Activated CD4-positive, alpha-beta T cell treated with anti-CD3 and anti-CD28 coated beads, Interleukin-2, amount 10 ng/mL, durations not matched to agents 24 days and 14 days (primary cell): ENCODE measurements at places on chromosomes 3 and 15. TPM values are rescaled to one million over a fixed set of nuclear protein-coding genes. Genes with fewer than 3 reads are reported as not detected.

The PXYLP1 gene
- total RNA-seq: 10.7 and 11.7 TPM in 2 replicates

The SYNPR gene
- total RNA-seq: not detected in 2 replicates

The SRGAP3 gene
- 0.40 and 0.45 TPM in 2 replicates for total RNA-seq

The OR5AC2 gene
- total RNA-seq: not detected in 2 replicates

DNA sequence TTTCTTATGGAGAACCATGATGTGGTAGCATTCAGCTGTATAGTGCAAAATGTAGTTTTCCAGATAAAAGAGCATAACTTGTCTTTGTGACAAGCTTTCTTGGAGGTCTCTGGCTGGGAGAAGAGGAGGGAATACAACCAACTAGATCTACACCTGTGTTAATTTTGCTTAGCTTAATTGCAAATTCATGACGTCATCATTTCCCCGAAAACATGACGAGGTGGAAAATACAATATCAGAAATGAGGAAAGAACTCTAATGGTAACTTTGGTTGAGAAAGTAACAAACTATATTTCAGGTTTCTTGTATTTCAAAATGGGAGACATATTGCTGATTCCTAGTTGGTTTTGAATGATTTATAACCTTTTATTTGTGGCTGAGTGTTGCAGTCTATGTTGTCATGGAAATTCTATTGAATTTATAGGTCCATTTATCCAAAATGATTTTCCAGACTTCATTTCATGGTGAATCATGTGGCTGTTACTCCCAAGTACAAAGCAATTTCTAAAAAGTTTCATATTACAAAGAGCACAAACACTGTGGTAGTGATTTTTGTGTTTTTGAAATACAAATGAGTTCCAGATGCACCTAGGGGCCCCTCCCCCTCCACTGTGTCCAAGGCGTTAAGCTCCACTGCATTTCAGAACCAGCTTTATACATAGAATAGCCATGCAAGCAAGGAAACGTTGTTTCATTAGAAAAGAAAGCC lies 307.2 kb downstream of the FEZF2 start:
- DNase-seq: no peak
- no peaks in the 10 kb centered on the region for H3K36me3 ChIP-seq
- H3K27ac ChIP-seq: no peak overlapping the region
- no peaks in the 10 kb centered on the region for H3K4me1 ChIP-seq
- H3K4me3 ChIP-seq: no peak overlapping the region
- no peaks in the 10 kb centered on the region for H3K27me3 ChIP-seq

- H3K36me3 ChIP-seq: no peaks in the 10 kb centered on the region
- no peak for DNase-seq
- H3K27me3 ChIP-seq: peaks cover 3% of the 10 kb centered on the region
- no peak overlapping the region for H3K27ac ChIP-seq
Measured at GRCh38 chr15:93036951-93037819, 51.8 kb downstream of the RGMA start.

DNA sequence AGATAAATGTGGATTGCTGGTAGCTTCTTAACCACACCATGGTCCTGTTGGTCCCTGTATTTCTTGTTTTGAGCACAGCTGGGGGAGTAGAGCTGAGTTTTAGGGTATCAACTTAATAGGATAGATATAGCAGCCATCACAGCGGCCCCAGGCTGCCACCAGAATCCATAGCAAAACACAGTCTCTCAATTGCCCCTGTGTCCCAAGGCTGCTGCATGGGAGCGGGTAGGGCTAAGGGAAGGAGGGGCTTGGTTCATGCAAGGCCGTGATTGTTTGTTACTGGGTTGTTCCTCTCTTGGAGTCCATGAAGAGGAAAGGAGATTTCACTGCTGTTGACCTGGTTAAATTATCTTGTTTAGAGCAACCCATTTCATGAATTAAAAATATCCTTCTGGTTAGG lies 22.1 kb downstream of the ARNT2 start:
- no peak overlapping the region for H3K4me3 ChIP-seq
- no peaks in the 10 kb centered on the region for H3K4me1 ChIP-seq
- H3K36me3 ChIP-seq: no peaks in the 10 kb centered on the region
- no peak overlapping the region for H3K27ac ChIP-seq
- no peak for DNase-seq

- DNase-seq: no peak
- H3K27me3 ChIP-seq: no peaks in the 10 kb centered on the region
- H3K36me3 ChIP-seq: peaks cover 19% of the 10 kb centered on the region
- no peak overlapping the region for H3K27ac ChIP-seq
- no peak overlapping the region for H3K4me3 ChIP-seq
- H3K4me1 ChIP-seq: peaks cover 21% of the 10 kb centered on the region
Measured at GRCh38 chr3:180926526-180926925, 14.1 kb downstream of the FXR1 start.

GRCh38 chr3:124768812-124769211 lies 38.6 kb downstream of the UMPS start:
- H3K27me3 ChIP-seq: peaks cover 16% of the 10 kb centered on the region
- no peak overlapping the region for H3K27ac ChIP-seq
- H3K4me1 ChIP-seq: no peaks in the 10 kb centered on the region
- no peak overlapping the region for H3K4me3 ChIP-seq

DNA sequence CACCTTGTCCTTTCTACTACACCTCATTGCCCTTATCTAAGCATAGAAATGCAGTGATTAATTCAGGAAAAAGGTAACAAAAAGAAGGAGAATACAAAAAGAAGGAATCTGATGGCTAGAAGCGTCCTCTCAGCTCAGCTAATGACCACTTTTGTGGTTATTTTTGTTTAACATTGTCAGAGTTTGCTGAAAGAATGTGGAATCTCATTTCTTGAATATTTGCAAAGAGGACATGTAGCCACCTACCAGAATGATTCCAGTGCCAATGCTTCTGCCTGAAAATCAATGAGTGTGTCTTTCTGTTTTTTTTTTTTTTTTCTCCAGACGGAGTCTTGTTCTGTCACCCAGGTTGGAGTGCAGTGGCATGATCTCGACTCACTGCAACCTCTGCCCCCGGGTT lies 24.5 kb downstream of the NANOGP8 start:
- no peak for DNase-seq
- no peaks in the 10 kb centered on the region for H3K4me1 ChIP-seq
- peaks cover 4% of the 10 kb centered on the region for H3K27me3 ChIP-seq
